ENCODE measurements at places on chromosomes 11 and 22.

DNA sequence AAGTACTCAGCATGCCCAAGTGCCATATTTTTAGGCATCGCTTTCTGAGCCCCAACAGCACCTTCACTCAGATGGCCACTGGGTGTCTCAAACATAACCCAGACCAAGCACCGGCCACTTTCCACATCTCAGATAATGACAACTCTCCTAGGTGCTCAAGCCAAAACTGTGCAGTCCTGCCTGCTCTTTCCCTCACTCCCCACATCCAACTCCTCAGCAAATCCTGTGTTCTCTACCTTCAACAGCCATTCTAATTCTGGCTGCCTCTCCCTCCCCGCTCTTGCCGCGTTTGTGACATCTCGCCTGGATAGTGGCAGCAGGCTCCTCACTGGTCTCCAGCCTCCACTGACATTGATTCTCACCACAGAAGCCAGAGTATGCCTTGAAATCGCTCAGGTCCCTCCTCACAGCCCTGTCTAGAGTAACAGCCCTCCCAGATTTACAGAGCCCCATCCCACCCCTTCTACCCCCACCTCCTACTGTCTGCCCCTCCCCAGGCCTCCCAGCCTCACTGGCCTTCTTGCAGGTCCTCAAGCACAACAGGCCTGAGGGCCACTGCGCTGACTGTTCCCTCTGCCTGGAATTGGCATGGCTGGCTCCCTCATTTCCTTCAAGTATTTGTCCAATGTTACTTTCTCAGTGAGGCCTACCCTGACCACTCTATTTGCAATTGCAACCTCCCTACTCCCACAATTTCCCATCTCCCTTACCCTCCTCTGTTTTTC, 1.3 kb upstream of the PHETA2 start:
- no peak for DNase-seq

- no peak for DNase-seq
These were observed 805.5 kb upstream of the ARHGAP42 start for GRCh38 chr11:99881610-99882009.

- no peak for DNase-seq
These were observed 68.3 kb downstream of the C11orf58 start for GRCh38 chr11:16806791-16807190.

GRCh38 chr22:37244114-37244921, at the start of gene RAC2:
RAC2 (minus strand) TSS chr22:37244269; CDS start chr22:37244148, 121 bp downstream.
- peak; percentile 28 for DNase-seq

DNA sequence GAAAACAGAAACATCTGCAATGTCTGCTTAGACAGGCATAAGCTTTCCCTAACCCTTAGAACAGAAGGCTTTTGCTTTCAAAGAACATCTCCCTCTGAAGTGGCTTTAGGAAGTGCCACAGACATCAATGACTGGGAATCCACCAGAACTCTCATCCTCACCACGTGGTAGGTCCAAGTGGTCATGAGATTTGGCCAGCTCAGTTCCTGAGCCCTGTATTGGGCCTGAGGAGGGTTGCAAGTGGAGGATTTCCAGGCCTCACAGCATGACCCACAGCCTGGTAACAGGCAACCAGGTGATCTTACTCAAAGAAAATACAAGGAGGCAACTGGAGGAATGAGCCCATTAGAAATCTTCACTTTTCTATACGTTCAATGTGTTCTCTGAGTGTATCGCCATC, 1.6 kb downstream of the CASP1 start:
- no peak for DNase-seq

GRCh38 chr11:83464160-83464944, 178.2 kb upstream of the CCDC90B start:
- DNase-seq = no peak
